RCC 7860 (cell line): ENCODE measurements at places on chromosomes 7 and 10.

DNA sequence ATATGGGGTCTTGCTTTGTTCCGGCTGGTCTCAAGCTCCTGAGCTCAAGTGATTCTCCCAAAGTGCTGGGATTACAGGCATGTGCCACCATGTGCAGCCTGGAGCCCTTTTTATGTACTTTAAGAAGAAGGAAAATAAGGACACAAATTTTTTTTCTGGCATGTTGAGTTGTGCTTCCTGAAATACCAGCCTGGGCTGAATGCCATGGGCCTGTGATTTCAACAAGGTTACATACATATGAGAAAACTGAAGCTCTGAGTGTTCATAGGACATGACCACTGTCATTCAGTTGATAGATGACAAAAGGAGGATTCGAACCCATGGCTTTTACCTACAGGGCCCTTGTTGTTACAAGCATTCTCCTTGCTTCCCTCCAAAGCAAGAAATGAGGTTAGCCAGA, 36.1 kb downstream of the ST8SIA6 start:
- DNase-seq: no peak

DNA sequence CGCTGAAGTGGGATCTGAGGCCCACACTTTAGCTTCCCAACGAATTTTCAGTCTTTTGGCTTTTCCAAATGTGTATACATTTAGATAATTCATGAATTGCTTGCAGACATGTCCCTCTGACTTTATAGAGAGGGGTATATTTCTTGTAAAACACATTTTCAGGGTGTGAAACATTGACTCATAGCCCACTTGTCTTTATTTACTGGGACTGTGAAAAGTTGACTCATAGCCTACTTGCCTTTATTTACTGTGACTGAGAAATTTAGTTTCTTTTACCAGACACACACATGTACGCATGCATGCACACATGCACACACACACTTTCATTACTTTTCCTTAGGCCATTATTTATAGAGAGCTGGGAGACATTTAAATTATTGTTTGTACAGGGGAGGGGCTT, 79.1 kb downstream of the VTI1A start:
- no peak for DNase-seq

- no peak for DNase-seq
Observed at GRCh38 chr7:25314731-25315267, 86.5 kb upstream of the NPVF start.

DNA sequence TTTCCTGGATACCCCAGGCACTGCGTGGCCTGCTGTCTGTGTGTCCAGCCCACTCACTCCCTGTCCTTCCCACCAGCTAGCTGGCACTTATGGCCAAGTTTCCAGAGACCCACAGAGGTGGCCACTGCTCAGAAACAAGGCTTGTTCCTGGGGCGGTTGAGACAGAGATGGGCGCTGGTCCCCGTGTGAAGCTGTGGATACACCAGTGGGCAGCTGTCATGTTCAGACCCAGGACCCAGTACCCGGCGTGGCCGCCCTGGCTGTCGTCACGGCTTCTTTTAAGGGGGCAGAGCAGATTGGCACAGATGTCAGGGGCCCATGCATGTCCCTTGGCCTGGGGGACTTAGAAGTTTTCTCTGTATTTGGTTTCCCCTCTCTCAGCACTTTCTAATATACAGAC, 36.3 kb downstream of the FOXL3 start:
- DNase-seq: no peak

DNA sequence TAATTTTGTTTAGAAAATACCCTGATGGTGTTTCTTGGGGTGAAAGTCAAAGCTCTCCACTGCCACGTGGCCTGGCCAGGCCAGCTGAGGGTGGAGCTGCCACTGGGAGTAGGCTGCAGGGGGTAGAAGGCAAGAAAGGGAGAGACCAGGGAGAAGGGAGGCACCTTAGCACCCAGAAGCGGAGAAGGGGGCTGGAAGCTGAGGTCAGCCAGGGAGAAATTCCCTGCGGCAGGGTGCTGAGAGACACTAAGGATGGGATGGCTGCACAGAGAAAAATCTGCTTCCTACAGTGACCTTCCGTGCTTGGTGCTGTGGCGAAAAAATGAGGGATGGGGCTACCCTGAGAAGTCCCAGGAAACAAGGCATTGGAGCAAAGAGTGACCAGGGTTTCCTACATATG, 143.7 kb downstream of the SLIT1 start:
- DNase-seq: no peak

- peak; percentile 49 for DNase-seq
Observed at GRCh38 chr7:125934539-125934938, 1004.9 kb upstream of the POT1 start.

DNA sequence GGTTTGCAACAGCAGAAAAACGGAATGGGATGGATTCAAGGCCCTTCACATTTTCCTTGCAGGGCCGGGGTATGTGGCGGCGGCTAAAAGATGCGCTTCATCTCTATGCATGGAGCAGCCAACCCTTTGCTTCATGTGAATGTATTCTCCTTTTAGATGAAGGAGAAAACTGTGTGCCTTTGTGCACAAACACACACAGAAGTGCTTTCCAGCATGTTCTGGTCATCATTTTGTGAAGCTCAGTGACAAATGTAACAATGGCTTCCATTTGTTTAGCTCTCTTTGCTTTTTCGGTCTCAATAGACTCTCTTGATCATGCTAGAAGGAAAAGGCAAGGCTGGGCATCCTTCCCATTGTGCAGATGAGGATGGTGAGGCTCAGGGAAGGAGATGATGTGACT, 161.7 kb upstream of the MKI67 start:
- no peak for DNase-seq

- DNase-seq: no peak
Observed at GRCh38 chr7:29349362-29349761, 154.8 kb downstream of the CHN2 start.

DNA sequence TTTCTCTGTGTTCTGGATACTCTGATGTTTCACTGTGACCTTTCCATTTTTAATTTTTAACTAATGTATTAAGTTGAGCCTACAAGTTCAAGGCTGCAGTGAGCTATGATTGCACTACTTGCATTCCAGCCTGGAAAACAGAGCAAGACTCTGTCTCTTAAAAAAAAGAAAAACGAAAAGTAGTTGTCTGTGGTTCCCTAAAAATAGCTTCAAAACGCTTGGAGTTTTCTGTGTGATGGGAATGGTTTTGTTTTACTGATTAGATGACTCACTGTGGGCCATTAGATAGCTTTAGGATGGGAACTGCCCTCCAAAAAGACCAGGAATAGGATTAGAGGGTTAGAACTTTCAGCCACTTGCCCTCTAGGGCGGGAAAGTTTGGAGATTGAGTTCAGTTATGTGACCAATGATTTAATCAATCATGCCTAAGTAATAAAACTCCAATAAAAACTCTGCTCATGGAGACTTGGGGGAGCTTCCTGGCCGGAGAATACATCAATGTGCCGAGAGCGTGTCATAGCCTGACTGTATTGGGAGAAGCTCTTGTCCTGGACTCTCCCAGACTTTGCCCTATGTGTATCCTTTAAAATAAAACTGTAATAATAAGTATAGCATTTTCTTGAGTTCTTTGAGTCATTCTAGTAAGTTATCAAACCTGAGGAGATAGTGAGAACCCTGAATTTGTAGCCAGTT, 147.1 kb downstream of the LYZL1 start:
- DNase-seq: no peak
